ENCODE measurements at places on chromosomes 11 and 22.

GRCh38 chr22:40512426-40513136 is 123.9 kb downstream of the MRTFA start:
- DNase-seq = no peak

- DNase-seq = no peak
Observed at GRCh38 chr22:24407278-24407665, 20.1 kb upstream of the ADORA2A start.

DNA sequence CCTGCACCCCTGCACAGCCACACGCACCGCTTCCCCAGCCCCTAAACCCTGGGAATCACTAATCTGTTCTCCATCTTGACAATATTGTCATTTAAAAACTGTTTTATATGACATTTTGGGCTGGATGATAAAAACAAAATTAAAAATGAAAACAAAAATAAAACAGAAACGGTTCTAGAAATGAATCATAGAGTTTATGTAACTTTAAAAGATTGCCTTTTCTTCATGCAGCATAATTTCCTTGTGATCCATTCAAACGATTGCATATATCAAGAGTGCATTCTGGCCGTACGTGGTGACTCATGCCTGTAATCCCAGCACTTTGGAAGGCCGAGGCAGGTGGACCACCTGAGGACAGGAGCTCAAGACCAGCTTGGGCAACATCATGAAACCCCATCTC is 6.6 kb upstream of the FAM118A start:
- no peak for DNase-seq

DNA sequence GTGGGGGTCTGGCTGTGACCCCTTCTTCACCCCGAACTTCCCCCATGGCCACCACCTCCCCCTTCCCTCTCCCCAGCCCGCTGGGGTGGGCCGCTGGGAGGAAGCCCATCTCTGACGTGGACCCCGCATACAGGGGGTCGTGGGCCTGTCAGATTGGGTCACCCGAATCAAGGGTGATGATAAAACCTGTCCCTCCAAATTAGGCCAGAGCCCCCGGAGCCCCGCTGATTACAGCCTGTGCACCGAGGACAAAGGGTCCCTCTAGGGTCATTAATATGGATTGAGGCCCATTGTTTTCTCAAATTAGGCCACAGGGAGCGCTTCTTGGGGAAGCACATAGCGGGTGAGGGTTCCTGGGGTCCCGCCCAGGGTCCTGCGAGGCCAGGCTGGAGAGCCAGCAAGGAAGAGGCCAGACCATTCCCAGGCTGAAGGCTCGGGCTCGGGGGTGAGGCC is 4.9 kb upstream of the LINC01488 start:
- DNase-seq = no peak

DNA sequence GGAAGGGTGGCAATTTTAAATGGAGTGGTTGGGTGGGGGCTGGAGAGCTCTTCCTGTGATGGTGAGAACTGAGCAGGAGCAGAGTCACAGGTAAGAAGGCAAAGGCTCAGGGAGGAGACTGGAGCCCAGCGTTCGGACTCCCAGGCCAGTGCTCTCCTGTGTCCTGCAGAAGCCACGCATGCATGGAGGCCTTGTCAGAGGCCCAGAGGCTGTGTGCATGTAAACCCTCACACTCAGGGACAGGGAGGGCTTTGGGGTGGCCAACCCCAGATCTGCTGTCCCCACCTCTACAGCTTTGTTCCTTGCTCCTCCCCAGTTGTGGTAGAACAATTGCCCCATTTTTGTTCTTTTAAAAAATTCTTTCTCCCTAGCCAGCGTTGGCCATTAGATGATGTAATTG is 130.4 kb upstream of the PARVA start:
- DNase-seq = no peak

- no peak for DNase-seq
Observed at GRCh38 chr11:116035977-116036376, 531.8 kb upstream of the CADM1 start.

GRCh38 chr11:120137611-120138521 is at the start of gene TRIM29:
Gene TRIM29 (minus strand): TSS chr11:120138113. CDS start chr11:120138031, 82 bp downstream.
- no peak for DNase-seq
